Stimulated activated CD4-positive, alpha-beta T cell treated with anti-CD3 and anti-CD28 coated beads, Interleukin-15, amount 100 ng/mL, for 1 hour (primary cell): ENCODE measurements at places on chromosomes 11 and 22.

DNA sequence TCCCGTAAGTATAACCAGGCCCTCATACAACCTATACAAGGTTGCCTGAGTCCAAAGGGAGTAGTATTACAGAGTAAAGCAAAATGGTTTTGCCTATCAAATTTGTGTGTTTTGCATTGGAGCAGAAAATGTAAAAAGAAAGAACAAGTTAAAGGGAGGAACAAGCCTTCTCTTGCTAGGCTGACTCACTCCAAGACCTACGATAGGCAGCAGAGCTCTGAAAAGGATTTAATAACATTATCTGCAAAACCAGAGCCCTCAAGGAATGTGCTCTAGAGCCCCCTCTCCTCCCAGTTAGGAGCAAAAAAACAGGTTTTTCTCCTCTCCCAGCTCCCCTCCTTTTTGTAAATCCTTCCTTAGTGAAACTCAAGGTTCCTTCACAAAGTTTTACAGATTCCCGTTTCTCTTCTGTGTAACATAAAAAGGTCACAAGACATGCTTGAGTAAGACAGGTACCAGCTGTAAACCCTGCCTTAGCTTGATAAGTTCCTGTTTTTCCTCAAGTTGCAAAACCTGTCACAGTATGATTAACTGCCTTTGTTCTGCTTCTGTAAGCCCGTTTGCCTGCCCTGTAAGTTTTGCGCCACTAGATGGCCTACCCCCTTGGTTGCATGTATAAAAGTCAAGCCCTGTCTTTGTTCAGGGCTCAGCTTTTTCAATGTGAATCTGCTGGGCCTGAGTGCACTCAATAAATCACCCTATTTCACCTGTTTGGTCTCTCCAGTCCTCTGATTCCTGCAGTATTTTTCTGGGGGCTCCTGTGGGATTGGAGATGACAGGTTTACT lies 498.2 kb downstream of the KCNA4 start:
- DNase-seq: no peak

GRCh38 chr11:44512818-44513217 lies 52.6 kb upstream of the CD82 start:
- DNase-seq: no peak

DNA sequence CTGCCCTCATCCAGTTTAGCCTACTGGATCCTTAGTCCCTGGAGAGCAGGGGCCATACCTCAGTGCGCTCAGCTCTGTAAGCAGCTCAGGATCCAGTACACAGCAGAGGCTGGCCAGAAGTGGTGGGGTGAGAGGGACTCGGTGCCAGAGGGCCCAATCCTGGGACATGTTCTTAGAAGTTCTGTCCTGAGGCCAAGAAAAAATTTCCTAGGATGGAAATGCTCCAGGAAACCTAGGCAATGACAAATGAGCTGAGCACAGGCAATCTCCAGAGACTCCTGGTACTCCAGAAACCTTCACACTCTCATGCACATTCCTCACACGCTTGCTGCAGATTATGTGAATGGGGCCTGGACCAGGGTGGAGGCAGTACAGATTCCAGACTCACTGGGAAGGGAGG lies 89.6 kb downstream of the SERGEF start:
- no peak for DNase-seq

DNA sequence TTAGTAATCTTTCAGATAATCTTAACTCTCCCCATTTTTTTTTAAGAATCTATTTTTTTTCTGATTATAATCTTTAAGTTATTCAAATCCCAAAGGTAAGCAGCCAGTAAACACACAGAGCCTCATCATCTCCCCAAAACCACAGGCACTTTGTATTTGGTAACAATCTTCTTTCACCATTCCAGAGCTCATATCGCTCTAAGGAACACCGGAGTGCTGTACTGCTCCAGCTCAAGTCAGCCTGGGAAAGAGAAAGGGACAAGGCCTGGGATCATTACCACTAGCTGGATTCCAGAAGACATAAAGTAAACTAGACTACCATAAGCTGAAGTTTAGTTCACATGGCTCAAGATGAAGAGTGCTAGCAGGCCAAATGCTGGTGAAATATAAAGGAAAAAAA lies 73.0 kb upstream of the APOA1 start:
- DNase-seq: no peak

- DNase-seq: no peak
Measured at GRCh38 chr11:17770917-17771316, 36.3 kb downstream of the KCNC1 start.

DNA sequence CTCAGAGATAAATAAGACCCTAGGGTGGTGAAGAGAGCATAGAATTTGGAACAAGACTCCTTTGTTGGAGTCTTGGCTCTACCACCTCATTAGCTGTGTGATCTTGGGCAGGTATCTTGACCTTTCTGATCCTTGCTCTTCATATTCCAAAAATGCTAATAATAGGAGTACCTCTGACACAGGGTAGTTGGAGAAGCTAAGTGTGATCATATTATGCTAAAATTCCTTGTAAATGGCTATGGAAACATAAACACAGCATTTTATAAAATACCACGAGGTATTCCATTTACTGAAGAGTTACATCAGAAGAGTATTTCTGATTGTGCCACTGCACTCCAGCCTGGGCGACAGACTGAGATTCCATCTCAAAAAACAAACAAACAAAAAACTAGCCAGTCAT lies 9.4 kb downstream of the PTPRJ start:
- DNase-seq: no peak

DNA sequence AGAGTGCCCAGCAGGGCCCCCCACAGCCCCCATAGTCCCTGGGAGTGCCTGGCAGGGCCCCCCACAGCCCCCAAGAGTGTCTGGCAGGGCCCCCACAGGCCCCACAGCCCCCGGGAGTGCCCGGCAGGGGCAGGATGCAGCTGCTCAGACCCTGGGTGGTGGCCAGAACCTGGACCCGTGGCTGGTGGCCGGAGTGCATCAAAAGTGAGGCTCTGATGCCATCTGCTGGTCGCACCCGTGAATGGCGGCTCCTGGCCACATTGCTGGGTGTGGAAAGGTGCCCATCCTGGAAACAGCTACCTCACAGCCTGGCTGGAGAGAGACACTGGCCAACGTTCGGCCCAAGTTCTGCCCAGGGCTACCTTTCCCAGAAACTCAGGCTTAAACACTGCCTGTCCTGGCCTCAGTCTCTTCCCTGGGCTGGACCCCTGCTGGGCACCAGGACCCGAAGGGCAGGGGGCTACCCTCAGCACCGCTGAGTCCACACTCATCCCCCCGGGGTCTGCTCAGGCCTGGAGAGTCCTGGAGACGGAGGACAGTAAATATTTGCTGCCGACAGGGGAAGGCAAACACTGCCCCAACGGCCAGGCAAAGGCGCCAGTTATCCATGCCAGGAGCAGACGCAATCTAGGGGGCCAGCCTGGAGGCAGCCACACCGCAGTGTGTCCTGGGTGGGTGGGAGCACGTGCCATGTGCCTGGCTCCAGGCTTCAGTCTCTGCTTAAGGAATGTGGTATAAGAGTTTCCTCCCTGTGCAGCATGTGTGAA lies 4.4 kb downstream of the INS start:
- peak; percentile 10 for DNase-seq

GRCh38 chr11:27672836-27673464 lies 27.3 kb downstream of the BDNF start:
- DNase-seq: no peak

DNA sequence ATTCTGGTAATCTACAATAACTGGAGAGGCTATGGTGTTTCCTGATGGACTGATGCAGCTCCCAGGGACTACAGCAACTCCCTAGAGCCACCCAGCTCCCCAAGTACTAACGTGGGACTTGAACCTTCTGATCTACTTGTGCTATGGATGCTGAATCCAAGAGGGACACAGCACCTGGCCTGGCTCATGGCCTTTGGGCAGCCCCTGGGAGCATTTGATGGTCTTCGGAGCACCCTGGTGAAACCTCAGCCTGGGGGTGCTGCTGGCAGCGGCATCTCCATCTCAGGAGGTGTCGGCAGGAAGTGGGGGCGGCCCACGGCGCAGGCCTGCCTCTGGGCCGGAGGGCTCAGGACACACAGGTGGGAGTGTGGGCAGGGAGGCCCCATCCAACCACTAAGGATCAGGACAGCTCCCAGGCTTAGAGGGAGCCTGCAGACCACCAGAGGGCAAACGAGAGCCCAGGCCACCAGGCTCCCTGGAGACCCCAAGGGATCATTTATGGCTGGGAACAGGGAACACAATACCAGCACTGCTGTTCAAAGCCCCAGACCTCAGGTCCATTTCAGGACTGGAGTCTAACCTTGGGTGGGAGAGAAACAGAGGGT lies 8.7 kb downstream of the EHD1 start:
- no peak for DNase-seq

DNA sequence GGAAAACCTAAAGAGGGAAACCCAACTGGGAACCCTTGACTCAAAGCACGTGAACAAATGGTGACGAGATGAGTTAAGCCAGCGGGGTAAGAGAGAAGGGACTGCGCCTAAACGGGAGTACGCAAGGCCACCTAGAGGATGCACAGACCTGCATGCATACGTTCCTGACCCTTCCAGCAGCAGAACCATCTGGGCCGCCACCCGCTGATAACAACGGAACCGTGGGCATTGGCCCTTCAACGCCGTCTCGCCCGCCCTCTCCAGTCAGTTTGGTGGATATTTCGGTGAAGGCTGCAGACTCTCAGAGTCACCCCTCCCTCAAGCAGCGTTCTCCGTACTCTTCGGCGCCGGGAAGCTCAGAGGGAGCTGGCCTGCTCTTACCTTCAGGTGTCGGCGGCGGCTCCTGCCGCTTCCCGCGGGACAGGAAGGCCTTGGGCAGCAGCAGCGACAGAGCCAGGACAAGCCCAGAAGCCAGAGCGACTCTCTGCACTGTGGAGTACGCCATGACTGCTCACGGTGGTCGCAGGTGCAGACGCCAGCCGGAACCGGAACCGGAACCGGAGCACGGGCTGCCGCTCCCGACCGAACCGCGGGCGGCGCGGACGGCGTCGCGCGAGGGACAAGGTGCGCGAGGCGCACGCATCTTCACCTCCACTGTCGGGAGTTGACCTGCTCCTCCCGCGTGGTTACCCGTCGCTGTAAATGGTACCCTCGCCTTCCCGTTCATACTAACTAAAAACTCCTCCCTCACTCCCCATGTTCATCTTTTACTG lies at the start of gene RIC3:
Gene RIC3 (minus strand): TSS at position 541 of the 773 bp plus-strand sequence. CDS start 36 bp downstream, at position 505.
- DNase-seq: peak; percentile 21

DNA sequence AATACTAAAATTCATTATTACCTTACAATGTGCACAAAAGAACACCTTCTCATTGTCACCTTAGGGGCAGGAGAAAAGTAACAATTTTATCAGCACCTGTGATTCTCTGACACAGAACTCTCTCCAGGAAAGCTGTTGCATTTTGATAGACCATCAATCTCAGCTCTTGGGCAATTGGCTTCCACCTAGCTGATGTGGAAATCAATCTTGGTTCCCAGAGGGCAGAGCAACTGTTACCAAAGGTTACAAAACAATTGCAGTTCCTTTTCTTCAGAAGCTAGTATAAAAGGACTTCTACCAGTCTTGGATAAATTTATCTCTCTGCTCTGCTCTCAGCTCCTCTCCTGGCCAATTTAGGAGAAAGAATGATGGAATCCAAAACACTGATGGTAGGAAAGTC lies 157.8 kb upstream of the DDI1 start:
- DNase-seq: no peak

DNA sequence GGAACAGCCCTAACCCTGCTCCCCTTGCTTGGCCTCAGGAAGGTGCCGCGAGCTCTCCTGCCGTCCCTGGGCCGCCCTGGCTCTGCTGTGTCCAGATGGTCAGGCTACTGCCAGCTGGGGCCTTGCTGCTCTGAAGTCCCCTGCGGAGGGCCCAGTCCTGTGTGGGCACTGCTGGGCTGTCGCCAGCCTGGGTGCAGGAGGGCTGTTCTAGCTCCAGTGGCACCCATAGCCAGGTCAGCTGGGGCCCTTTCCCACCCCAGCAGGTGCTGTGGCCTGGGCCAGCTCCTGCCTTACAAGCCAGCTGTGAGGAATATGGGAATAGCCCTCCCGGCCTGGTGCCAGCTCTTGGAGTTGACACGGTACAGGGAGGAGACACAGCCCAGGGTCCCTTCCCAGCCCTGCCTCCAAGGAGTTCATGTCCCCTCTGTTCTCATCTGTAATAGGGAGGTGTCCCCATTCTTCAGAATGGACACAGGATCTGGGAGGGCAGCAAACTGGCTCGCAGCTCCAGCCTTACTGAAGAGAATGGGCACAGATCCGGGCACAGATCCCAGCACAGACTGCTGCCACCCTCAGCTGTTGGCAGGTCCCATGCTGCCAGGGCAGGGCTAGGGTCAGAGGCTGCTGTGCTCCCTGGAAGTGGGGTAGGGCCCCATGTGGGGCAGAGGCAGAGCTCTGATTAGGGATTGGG lies 3.9 kb downstream of the DERL3 start:
- DNase-seq: no peak

DNA sequence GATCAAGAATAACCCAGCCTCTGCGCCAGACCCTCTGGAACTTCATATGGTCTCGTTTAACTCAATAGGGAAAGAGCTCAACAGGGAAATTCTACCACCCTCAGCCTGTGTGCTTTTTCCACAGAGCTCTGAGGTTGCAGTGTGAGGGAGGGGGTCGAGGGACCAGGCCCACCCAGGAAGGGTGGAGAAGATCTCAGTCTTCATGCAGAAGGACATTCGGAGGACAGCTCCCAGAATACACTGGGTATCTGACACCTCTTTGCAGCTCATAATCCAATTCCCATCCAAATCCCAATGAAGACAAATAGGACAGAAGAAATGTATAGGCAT lies 56.6 kb downstream of the ST14 start:
- DNase-seq: no peak

GRCh38 chr22:27238935-27239510 lies 562.5 kb downstream of the MN1 start:
- no peak for DNase-seq

DNA sequence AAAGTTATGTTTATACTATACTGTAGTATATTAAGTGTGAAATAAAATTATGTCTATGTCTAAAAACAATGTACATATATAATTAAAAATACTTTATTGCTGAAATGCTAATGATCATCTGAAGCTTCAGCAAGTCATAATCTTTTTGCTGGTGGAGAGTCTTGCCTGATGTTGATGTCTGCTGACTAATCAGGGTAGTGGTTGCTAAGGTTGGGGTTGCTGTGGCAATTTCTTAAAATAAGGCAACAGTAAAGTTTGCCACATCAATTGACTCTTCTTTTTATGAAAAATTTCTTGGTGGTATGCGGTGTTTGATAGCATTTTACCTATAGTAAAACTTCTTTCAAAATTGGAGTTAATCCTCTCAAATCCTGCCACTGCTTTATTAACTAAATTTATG lies 21.4 kb downstream of the INSC start:
- no peak for DNase-seq

- no peak for DNase-seq
Measured at GRCh38 chr22:33699176-33699575, 221.1 kb downstream of the LARGE1 start.

GRCh38 chr11:112784323-112785073 lies 176.7 kb upstream of the NCAM1 start:
- DNase-seq: no peak

DNA sequence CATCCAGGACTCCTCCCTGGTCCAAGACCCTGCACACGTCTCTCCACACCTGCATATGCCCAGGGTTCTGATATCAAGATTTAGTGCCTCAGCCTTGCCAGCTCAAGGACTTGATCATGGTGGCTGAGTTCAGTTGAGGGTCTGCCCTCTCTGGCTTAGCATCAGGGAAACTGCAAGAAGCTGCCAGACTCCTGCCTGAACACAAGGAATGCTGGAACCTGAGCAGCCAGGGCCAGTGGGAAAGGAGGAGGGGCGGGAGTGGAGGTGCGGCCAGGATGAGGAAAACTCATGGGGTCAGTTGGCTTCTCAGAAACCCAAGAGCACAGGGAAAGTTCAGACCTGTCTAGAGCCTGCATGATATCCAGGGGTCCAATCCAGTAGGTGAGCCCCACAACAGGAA lies 546.1 kb downstream of the BUD13 start:
- DNase-seq: no peak
